ENCODE measurements at places on chromosomes 16 and 17.

DNA sequence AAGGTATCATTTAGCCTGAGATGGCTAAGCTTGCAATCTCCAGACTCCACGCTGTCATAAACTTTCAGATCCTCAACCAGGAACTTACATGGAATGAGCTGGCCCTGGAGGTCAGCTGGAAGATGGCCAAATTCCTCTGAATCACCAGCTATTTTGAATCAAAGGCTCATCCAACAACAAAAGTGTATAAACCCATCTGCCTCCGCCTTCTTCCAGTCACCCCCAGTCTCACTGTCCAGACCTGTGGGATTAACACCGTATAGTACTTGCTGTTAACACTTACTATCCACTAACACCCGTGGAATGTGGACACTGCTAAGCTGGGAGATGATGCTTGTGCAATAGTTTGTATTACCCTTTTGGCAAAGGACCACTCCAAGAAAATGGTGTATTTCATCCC, 1.9 kb upstream of the LCMT1 start:
- no peak for DNase-seq

- DNase-seq, result no peak
Observed at GRCh38 chr17:9902120-9902519, 3.0 kb downstream of the RCVRN start.

- DNase-seq, result peak; percentile 27
Observed at GRCh38 chr17:16923904-16924695, 47.8 kb downstream of the TNFRSF13B start.

DNA sequence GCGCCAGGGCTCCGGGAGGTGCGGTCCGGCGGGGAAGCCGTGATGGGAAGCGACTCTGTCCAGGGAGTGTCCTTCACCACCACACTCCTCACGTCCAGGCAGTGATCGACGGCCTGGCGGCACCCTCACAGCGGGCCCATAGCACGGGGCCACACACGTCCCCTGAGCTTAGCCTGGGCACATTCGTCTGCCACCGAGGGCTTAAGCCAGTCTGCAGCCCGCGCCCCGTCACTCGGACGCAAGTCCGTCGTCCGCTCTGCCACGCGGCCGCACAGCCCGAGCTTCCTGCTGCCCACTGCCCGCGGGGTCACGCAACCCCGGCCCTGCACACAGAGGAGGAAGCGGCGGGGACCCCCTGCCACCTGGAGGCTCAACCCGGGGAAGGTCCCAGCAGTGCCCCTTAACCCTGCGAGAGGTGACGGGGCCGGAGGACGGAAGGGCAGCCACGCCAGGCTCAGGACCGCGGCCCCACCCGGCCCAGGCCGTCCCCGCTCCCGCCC, 3.0 kb upstream of the TBX2 start:
- no peak for DNase-seq

DNA sequence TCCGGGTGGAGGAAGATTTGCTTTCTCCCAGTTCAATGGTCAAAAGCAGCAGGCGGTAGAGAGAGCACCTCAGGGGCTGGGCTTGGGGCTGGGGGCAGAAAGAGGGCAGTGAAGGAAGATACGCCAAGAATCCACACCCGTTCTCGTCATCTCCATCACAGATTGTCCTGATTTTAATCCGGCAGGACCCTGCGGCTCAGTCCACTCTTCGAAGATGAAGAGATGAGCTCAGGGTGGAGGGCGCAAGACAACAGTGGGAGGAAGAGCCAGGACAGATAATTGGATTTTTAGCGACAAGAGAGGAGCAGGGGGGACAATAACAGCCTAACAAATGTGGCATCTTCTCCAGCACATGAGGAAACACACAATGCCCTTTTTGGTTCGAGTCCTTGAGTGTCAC, 165.9 kb downstream of the SDK2 start:
- DNase-seq, result no peak

DNA sequence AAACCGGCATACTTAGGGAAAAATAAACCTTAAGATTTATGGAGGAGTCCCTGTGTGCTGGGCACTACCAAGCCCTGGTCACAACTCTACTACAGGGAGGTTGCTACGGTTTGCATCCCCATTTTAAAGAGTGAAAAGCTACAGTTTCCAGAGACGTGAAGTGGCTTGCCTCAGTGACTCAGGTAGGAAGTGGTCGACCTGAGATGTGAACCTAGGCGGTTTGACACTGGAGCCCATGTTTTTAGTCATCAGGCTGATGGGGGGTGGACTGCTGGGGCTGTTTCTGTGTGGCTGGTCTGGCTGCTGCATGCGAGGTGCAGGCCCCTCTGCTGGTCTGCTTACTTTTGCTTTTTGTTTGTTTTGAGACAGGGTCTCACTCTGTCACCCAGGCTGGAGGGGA, 6.6 kb downstream of the COX6A2 start:
- DNase-seq, result no peak

- no peak for DNase-seq
Observed at GRCh38 chr17:9520649-9521048, 55.0 kb downstream of the STX8 start.

DNA sequence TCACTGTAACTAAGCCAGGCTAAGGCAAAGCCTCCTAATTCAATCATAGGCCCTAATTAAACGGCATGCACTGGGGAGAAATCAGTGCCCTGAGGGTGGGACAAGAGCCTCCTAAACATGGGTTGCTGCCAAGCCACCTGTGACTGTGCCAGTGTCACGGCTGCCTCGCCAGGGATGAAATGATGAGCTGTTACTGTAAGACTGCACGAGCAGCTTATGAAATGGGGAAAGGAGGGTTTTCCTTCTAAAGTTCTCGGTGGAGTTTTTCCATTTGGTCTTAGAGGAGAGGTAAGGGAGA, 12.7 kb downstream of the TMEM11 start:
- DNase-seq, result no peak

GRCh38 chr17:7078711-7079110, 1.3 kb downstream of the CLEC10A start:
- DNase-seq, result no peak

DNA sequence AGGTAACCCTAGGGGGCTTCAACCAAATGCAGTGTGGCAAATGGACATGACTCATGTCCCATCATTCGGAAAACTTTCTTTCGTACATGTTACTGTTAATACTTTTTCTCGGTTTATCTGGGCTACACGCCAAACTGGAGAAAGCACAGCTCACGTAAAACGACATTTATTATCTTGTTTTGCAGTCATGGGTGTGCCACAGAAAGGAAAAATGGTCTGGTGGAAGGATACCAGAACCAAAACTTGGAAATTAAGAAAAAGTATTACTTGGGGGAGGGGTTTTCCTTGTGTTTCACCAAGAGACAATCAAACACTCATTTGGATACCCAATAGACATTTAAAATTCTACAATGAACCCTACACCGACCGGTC, 23.6 kb downstream of the ALOX15B start:
- DNase-seq, result no peak

DNA sequence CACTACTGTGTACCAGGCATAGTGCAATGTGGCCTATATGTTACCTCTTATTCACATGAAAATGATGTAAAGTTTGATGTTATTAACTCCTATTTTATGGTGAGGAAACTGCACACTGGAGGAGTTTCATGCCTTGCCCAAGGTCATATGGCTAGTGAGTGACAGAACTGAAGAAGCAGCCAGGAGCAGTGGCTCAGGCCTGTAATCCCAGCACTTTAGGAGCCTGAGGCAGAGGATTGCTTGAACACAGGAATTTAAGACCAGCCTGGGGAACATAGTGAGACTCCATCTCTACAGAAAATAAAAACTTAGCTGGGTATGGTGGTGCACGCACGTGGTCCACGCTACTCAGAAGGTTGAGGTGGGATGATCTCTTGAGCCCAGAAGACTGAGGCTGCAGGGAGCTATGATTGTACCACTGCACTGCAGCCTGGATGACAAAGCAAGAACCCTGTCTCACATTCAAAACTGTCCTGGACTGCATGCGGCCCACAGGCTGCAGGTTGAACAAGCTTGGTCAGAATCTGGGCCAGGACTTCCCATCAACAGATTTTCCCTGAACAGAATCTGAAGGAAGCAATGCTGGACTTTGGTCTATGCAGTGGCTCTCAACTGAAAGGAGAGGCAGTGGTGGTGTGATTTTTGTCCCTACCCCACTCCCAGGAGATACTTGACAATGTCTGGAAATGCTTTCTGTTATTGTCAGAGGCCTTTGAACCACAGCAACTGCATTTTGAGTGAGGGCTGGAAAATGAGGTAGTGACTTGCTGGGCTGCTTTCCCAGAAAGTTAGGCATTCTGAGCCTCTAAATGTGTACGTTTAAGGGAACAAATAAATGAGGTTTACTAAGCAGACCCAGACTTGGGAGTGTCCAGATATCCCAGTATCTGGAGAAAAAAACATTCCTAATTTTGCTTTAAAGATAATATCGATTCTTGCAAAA, 479.5 kb downstream of the TMEM114 start:
- no peak for DNase-seq

GRCh38 chr16:85479972-85480726, 133.0 kb upstream of the GSE1 start:
- DNase-seq, result no peak

- DNase-seq, result no peak
Observed at GRCh38 chr16:21103941-21104860, 46.4 kb downstream of the DNAH3 start.

DNA sequence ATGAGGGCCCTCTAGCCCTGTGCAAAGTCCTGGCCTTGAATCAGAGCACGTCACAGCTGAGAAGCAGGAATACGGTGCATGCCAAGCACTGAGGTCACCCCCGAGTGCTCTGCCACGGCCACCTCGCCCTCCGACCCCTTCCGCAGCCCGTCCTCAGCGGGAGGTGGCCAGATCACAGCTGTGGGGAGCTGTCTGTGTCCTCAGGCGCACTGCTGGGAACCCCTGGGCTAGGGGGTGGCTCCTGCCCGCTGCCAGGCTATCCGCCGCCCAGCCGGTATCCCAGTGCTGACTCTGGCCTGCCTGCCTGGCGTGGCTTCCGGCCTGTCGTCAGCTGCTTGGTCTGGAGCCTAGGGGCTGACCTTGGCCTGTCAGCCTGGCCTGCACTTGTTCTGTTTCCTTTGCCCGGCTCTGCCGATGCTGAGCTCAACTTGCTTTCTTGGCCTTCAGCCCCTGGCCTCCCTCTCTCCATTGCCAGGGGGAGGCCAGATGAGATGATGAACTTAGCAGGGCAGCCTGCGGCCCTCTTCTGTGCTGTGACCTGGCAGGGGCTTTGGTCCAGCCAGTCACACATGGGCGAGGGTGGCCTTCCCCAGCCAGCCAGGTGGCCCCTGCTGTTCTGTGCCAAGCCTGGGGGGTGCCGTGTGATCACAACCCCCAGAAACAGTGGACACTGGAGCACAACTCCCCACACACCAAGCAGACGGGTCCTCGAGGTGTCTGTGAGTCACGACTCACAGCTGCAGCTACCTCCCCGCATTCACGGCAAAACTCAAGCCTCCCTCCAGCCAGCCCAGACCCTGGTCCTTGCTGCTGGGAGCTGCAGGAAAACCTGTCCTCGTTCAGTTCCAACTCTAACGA, 77.3 kb downstream of the ZDHHC7 start:
- DNase-seq, result peak; percentile 94

- peak; percentile 62 for DNase-seq
Observed at GRCh38 chr16:4370570-4371356, 885 bp upstream of the VASN start.

GRCh38 chr17:55443904-55444303, 22.3 kb upstream of the MMD start:
- DNase-seq, result no peak

- no peak for DNase-seq
Observed at GRCh38 chr17:70072546-70073309, 2.3 kb upstream of the KCNJ16 start.

- DNase-seq, result no peak
Observed at GRCh38 chr17:30244853-30245385, 9.4 kb upstream of the SLC6A4 start.

GRCh38 chr17:59786536-59787319, 79.3 kb downstream of the VMP1 start:
- no peak for DNase-seq

DNA sequence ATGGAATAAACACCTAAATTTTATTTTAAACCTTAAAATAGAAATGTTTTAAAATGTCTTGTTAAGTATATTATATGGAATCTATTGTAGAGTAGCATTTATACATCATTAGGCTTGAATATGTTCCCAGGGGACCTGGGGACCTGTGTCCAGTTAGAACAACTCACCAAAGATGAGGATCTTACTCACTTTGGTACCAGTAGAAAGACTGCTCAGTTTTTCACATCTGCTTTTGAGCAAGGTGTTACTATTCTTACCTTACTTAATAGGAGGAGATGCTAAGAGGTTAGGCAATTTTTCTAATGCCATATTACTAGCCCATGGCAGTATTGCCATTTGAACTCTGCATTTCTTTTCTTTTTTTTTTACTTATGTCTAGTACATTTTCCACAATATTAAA, 14.7 kb downstream of the STXBP4 start:
- DNase-seq, result no peak

DNA sequence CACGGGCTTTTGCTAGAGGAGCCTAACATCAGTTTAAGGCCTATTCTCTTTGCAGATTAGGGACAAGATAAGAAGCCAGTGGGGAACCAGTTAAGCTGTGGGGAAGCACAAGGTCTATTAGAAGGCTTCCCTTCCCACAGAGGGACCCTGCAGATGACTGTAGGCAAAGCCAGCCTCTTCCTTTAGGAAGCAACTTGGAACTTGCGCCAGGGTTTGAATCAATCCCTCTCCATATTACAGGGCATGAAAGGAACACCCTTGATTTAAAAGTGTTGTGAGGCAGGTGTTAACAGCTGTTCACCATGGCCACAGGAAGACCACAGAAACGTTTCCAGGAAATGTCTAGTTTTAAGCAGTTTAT, 77.3 kb downstream of the RPTOR start:
- no peak for DNase-seq

- DNase-seq, result no peak
Observed at GRCh38 chr16:72838586-72838910, 209.4 kb downstream of the ZFHX3 start.

GRCh38 chr17:46841561-46842379, 9.6 kb upstream of the WNT9B start:
- DNase-seq, result no peak

DNA sequence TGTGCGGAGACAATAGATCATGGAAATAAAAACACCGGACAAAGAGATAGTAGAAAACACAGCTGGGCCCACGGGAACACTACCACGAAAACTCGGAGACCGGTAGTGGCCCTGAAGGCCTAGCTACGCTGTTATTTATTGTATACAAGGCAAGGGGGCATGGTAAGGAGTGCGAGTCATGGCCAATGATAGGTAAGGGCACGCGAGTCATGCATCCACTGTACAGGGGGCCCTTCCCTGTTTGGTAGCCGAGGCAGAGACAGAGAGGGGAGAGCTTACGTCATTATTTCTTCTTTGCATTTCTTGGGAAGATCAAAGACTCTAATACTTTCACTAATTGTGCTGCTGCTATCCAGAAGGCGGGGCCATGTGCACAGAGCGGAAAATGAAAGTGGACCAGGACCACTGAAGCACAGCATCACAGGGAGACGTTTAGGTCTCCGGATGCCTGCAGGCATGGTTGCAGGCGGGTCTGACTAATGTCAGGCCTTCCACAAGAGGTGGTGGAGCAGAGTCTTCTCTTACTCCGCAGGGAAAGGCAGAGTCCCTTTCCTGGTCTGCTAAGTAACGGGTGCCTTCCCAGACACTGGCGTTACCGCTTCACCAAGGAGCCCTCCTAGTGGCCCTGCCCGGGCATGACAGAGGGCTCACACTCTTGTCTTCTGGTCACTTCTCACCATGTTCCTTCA, 74.4 kb upstream of the ARL4D start:
- no peak for DNase-seq

Data from right lobe of liver (tissue), 6 donors.